ENCODE measurements at places on chromosomes 2 and 18.

- no peak for DNase-seq
Observed at GRCh38 chr2:30653847-30654246, 153.4 kb downstream of the CAPN13 start.

DNA sequence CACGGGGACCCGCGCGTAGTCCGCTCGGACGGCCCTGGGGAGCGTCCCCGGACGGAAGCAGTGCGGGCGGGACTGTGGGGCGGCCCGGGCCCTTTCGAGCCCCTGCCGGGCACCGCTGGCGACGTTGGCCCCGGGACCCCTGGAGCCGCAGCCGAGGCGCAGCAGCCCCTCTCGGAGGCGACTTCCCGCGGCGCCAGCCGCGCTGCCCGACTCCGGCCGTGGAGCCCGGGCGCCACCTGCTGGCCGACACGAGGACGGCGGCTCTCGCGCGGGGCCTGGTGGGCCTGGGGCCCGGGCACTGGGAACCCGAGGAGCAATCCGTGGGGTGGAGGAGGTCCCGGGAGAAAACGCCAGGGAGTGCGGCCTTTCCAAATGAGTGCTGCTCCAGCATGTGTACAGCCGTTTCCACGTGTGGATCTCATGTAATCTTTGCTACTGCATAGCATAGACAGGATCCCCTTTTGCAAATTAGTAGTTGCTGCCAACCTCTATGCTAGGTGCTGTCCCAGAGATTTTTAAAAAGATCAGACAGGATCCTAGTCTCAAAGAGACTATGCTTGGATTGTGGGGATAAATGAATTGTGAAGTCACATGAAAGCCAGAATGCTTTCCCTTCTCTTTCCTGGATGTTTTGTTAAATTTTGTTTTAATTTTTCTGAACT is 4.0 kb downstream of the ID2 start:
- peak; percentile 62 for DNase-seq

DNA sequence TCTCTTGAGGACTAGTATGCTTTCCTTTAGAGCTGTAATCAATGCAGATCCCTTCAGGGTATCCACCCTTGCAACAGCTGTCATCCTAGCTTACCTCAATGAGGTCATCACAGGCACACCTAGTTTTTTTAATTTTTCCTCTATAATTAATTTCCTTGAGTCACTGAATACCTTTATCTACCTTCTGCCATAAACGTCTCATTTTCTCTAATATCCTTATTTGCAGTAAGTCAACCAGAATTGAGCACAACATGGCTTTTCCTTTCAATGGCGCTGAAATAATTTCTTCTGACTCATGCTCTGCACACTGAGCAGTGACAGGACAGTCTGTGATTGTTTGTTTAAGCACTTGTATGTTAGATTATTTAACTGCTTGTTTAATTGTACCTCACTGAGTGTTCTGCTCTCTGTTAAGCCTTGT is 49.4 kb downstream of the ETAA1 start:
- no peak for DNase-seq

- DNase-seq, result peak; percentile 92
Observed at GRCh38 chr2:8086796-8087479, 594.9 kb upstream of the ID2 start.

DNA sequence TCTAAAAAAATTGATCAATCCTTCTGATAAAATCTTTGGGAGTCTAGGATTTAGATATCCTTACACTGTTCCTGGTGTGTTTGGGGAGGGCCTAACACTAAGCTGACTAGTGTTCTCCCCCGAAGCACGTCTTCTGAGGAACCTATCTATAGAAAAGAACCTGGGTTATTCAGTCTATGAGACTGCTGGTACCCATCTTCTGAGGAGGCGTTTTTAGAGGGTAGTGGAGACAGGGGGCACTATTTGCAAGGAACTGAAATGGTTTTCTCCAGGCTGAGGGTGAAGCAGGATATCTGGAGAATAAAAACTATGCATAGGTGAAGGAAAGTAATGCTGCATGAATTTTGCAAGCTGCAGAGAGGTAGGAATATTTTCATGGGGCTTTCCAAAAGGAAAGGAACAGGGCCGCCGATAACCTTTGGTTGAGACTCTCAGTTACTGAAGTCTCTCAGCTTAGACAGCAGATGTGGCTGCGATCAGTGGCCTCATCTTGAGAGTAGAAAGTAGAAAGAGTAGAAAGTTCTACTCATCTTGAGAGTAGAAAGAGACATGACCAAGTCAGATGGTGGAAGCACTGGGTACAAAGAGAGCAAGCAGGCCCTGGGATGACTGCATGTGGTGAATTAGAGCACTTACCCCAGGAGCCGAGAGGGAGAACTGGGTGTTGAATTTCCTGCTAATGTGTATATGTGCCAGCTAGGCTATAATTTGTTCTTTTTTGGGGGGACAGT is 31.8 kb upstream of the KCNE4 start:
- no peak for DNase-seq

GRCh38 chr18:62784966-62785413 is 69.6 kb downstream of the PHLPP1 start:
- DNase-seq, result no peak

GRCh38 chr2:213199871-213200270 is 48.5 kb upstream of the IKZF2 start:
- no peak for DNase-seq

- DNase-seq, result no peak
Observed at GRCh38 chr18:7766817-7767216, 199.7 kb downstream of the PTPRM start.

DNA sequence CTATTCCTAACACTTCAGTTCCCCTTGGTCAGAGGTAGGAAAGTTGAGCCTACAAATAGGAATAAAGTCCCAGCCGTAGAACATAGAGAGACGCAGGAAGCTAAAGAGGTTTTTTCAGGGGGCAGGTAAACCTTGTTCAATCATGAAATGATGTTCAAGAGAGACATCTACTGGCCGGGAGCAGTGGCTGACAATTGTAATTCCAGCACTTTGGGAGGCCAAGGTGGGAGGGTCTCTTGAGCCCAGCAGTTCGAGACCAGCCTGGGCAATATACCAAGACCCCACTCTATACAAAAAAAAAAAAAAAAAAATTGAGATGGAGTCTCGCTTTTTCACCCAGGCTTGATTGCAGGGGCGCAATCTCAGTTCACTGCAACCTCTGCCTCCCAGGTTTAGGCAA is 66.7 kb upstream of the DNAJC10 start:
- DNase-seq, result peak; percentile 64

- no peak for DNase-seq
Observed at GRCh38 chr2:204530464-204530805, 14.8 kb upstream of the PARD3B start.

Measured in ACHN (cell line).